Activated T-helper 1 cell treated with anti-CD3 and anti-CD28 coated beads, Interleukin-2, amount 50 U/mL, for 16 hours (primary cell): ENCODE measurements at places on chromosomes 12 and 14.

DNA sequence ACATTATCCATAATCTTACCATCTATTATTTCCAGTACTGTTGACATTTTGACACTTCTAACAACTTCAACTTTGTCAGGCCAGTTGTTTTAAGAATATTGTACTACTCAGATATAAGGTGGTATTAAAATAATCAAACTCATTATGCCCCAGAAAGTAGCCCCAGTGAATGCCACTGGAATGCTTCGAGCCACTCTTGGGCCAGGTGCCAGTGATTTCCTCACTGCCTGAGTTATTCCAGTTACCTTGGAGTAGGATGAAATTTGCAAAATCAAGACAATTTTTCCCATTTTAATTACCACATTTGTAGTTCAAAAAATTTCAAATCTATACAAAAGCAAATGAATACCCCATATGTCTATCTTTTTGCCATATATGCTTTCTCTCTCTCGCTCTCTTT is 9.2 kb downstream of the CIPC start:
- DNase-seq: no peak

- DNase-seq: no peak
Observed at GRCh38 chr14:20356422-20356821, 13.0 kb downstream of the PARP2 start.

DNA sequence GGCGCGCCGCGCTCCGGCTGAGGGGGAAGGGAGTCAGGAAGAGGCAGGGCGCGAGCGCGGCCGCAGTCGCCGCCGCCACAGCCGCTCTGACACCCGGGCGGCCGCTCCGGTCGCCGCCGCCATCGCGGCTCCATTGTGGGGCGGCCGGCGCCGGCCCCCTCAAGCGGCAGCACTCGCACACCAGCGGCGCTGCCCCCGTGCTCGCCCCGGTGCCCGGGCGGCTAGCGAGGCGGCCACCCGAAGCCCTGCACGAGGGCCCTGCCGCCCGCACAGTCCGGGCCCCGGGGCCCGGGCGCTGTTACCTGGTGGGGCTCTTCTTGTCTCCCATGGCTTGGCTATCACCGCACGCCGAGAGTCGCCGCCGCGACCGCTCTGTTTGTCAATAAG is 202 bp downstream of the YAF2 start:
- no peak for DNase-seq

- no peak for DNase-seq
Observed at GRCh38 chr12:95516757-95517156, 34.5 kb downstream of the USP44 start.
